HCT116 (cell line): ENCODE measurements at places on chromosomes 7 and 10. TPM values are rescaled to one million over a fixed set of nuclear protein-coding genes. Genes with fewer than 3 reads are reported as not detected.

HOXA1 gene
- 2.8 TPM for total RNA-seq

ATG9B gene
- 2.1 TPM for total RNA-seq

ERVW-1 gene
- total RNA-seq, result not detected

TBC1D12 gene
- total RNA-seq, result 7.1 TPM

ELN gene
- total RNA-seq, result 0.17 TPM

ZNF786 gene
- 8.5 TPM for total RNA-seq

LAMB1 gene
- total RNA-seq, result 32.0 TPM

TLX1 gene
- total RNA-seq, result not detected

GPR22 gene
- total RNA-seq, result not detected

EPO gene
- 0.30 TPM for total RNA-seq

PLXNA4 gene
- total RNA-seq, result not detected

DNA sequence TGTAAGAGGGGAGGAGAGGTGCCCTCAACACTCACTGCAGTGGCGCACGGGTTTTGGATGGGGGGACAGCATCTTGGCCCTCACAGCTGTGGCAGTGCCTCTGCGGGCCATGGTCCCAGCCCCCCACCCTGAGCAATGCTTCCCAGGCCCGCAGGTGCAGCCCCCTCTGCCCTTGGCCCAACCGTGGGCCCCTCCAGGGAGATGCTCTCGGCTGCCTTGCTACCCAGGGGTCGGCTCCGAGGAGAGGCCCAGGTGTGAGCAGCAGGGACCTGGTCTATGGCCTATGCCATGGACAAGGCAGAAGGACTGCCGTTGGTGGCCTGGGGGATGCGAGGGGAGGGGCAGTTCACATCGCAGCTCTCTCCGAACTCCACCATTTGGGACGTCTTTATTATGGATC lies 159.2 kb downstream of the RNF216 start:
- DNase-seq, result no peak

GRCh38 chr7:121544726-121545125 lies 148.6 kb upstream of the FAM3C start:
- peak; percentile 100 for DNase-seq

DNA sequence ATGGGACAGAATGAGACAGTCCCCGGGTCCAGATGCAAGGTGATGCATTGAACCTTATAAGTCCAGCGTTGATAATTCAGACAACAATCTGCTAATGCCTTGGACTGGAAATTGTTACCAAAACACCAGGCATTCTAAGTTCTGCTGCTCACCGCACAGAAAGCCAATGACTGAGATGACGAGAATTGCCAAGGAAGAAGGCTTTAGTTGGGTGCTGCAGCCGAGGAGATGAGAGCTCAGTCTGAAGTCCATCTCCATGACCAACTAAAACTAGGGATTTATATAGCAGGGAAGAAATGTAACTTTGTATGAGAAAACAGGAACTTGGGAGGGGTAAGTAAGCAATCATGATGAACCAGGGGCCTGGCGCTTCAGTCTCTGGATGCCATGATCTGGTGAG lies 68.7 kb downstream of the PRKCQ start:
- no peak for DNase-seq

DNA sequence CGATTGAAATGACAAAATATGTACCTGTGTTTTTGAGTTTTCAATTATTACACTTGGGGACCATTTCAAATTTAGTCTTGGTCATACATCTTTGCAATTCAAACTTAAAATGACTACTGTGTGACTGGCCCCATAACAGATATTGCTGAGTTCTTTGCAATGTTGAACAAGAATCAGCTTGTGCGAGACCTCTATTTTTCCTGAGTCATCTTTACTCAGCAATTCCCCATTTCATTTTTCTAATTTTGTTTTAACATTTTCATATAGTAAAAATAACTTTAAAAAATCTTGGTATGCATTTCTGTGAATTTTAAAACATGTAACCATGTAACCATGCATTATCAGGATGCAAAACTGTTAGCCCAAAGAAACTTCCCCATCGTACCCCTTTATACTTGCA lies 678.1 kb downstream of the ANKRD7 start:
- no peak for DNase-seq

DNA sequence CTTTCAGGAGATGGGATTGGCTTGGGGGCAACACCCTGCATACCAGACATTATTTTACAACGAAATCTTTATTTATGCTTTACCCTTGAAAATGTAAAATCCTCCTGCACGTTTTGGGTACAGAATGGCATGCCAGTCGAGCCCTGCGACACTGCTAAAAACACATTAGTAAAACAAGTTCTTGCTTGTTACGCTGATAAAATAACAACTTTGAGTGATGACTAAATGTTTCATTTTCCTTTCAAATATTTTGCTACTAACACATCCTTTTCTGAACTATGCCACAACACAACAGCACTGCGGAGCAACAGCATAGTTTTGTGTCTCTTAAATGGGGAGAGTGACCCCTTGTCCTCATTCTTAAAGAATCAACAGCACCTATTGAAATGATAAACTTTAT lies 76.0 kb upstream of the SEMA3D start:
- DNase-seq, result no peak

DNA sequence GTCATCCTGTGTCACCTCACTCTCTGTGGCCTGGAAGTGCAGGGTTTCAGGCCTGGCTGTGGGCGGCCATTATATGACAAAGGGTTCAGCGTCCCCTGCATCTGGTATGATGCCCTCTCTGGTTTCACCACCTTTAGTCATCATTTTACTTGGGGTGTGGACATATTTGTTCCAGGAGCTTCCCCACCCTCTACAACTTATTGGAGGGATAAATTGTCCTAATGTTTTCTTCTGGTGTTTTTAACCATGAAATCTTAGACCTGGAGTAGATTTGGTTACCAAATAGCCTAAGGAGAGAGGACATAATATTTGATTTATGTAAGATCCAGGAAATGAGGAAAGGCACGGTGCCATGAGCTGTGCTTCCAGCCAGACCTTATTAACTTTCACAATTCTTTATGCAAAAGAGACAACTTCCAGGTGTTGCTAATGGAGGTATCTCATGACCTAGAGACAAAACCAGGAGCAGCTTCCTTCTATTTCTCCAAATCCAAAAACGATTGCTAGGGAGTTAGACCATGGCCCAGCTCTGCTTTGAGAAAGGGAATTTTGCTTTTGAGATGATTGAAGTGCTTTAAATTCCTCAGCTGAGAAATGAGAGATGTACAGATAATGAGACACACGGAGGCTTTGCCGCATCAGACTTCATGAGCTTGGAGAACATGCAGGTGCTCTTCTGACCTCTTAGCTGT lies 20.9 kb downstream of the WBP1L start:
- DNase-seq, result no peak

- DNase-seq, result no peak
Measured at GRCh38 chr7:117178600-117178999, 144.3 kb downstream of the WNT2 start.

GRCh38 chr10:49408519-49409306 lies 12.8 kb upstream of the DRGX start:
- peak; percentile 16 for DNase-seq

DNA sequence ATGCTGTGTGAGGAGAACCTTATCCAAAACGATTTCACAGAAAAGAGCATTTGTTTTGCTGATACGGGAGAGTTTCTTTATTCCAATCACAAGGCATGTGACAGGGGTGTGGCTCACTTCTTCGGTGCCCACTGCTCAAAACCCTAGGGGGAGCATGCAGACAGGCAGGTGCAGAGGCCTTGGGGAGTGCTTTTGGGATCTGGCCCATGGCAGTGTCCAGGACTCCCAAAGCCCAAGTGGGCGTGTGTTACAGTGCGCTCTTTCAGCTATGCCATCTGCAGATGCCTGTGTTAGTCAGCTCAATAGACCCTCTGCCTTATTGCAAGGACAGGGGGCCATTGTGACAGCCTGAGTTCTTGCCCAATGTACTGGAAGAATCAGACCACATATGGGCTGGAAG lies 94.8 kb downstream of the CSTF2T start:
- DNase-seq, result no peak

GRCh38 chr7:117134889-117135552 lies 181.7 kb downstream of the ST7 start:
- no peak for DNase-seq

DNA sequence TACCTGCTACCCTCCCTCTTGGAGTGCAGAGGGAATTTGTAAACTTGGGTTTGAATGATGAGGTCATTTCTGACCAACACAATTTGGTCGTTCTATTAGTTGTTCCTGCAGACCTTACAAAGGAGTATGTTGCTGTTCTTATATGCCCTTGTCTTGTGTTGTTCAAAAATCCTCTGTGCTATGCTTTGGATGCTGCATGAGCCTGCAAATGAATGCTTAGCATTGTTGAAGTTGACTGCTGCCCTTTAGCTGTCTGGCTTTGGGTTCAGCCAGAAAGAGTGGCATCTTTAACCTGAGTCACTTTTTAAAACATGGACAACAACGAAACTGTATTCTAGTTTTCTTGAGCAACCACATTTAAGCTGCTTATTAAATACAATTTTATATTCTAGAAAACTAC lies 80.3 kb downstream of the SND1 start:
- DNase-seq, result no peak

- no peak for DNase-seq
Measured at GRCh38 chr10:62669341-62669740, 135.2 kb upstream of the ADO start.

GRCh38 chr7:110621289-110621688 lies 469.6 kb upstream of the LRRN3 start:
- DNase-seq, result no peak

GRCh38 chr10:71344993-71345480 lies 26.0 kb downstream of the SLC29A3 start:
- DNase-seq, result no peak

DNA sequence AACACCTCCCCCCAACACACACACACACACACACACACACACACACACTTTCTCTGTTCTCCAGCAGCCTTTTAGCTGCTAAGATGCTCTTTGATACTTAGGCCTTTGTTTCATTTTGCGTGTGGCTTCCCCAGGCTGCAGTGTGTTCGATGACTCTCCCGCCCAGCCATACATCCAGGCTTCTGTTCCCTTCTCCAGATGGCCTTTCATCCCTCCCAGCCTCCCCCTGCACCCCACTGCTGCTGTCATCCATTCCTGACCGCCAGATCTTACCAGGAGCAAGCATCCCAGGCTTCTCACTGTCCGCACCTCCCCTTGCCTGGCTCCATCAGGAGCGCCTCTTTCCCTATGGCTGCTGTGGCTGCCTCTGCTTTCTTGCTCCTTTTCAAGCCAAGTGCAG lies 77.8 kb upstream of the PPIF start:
- DNase-seq, result no peak

DNA sequence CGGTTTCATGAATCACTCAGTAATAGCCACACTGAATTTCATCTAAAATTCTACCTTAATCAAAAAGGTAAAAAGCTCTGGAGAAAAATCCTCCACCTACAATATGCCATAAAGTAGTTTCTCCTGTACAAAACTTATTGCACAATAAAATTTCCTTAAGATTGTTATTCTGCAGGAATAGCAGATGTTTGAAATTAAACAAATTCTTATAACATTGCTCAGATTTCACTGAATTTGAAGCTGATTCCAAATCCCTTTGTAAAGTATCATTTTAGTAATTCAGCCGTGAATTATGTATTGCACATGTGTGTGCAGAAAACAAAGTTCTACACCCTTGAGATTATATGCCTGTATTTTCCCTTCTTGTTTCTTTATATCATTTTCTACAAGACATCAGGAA lies 123.8 kb downstream of the AMPH start:
- DNase-seq, result no peak

GRCh38 chr7:2920956-2921652 lies 77.0 kb upstream of the GNA12 start:
- no peak for DNase-seq

GRCh38 chr10:30436191-30436611 lies 2.2 kb downstream of the MAP3K8 start:
- DNase-seq, result no peak
